M059J (cell line): ENCODE measurements at places on chromosomes 5 and 9. TPM values are rescaled to one million over a fixed set of nuclear protein-coding genes. Genes with fewer than 3 reads are reported as not detected.

SPINK5 gene
- not detected in 2 replicates for total RNA-seq

PLAC8L1 gene
- total RNA-seq: not detected in 2 replicates

SPACA9 gene
- total RNA-seq: 0.91 and 3.0 TPM in 2 replicates

EXOC3 gene
- total RNA-seq: 32.2 and 36.7 TPM in 2 replicates

PKD2L2 gene
- 0.17 TPM in 1 of 2 replicates, not detected in the other for total RNA-seq

MACROH2A1 gene
- total RNA-seq: 349 and 422 TPM in 2 replicates

ANKRD34B gene
- total RNA-seq: not detected in 2 replicates

IFNB1 gene
- 0.52 TPM in 1 of 2 replicates, not detected in the other for total RNA-seq

SLC34A3 gene
- 0.10 TPM in 1 of 2 replicates, not detected in the other for total RNA-seq

HMMR gene
- 57.0 and 74.7 TPM in 2 replicates for total RNA-seq

FTMT gene
- total RNA-seq: not detected in 2 replicates

F12 gene
- 1.7 and 2.4 TPM in 2 replicates for total RNA-seq

DOCK2 gene
- 45.9 and 47.7 TPM in 2 replicates for total RNA-seq

TAF11L5 gene
- total RNA-seq: not detected in 2 replicates

PCDHGA3 gene
- 0.49 TPM in 1 of 2 replicates, not detected in the other for total RNA-seq

PLPP1 gene
- total RNA-seq: 68.1 and 90.6 TPM in 2 replicates

CNTFR gene
- total RNA-seq: 0.05 and 0.07 TPM in 2 replicates

PCDHB2 gene
- 0.32 and 2.1 TPM in 2 replicates for total RNA-seq

EMB gene
- total RNA-seq: 1.2 and 1.3 TPM in 2 replicates

SPATA31D3 gene
- not detected in 2 replicates for total RNA-seq

PLEKHG4B gene
- 5.7 and 9.9 TPM in 2 replicates for total RNA-seq

TAL2 gene
- total RNA-seq: not detected in 2 replicates

TCERG1 gene
- total RNA-seq: 35.4 and 43.4 TPM in 2 replicates

SYK gene
- total RNA-seq: not detected in 2 replicates

PFN3 gene
- total RNA-seq: not detected in 2 replicates

EFNA5 gene
- total RNA-seq: 0.25 and 2.5 TPM in 2 replicates

SLCO6A1 gene
- not detected in 2 replicates for total RNA-seq

FAM221B gene
- not detected in 2 replicates for total RNA-seq

CCNJL gene
- total RNA-seq: 7.3 and 10.9 TPM in 2 replicates

NMUR2 gene
- total RNA-seq: not detected in 2 replicates

ARAP3 gene
- 2.5 and 5.5 TPM in 2 replicates for total RNA-seq

SCGB3A2 gene
- total RNA-seq: not detected in 2 replicates

C8G gene
- total RNA-seq: 0.89 TPM in 1 of 2 replicates, not detected in the other
